Dermis microvascular lymphatic vessel endothelial cell (primary cell): ENCODE measurements at places on chromosomes 2 and 18. TPM values are rescaled to one million over a fixed set of nuclear protein-coding genes. Genes with fewer than 3 reads are reported as not detected.
A peak's percentile ranks its signal among the peaks of the same experiment; 100 is the strongest.

ANKRD62 gene
- total RNA-seq = not detected in 2 replicates

SAG gene
- under 0.01 TPM in 1 of 2 replicates, not detected in the other for total RNA-seq

OSGEPL1 gene
- 4.2 and 5.3 TPM in 2 replicates for total RNA-seq

AKAIN1 gene
- total RNA-seq = not detected in 2 replicates

LRRC30 gene
- not detected in 2 replicates for total RNA-seq

ANO7 gene
- total RNA-seq = 1.0 and 2.7 TPM in 2 replicates

ACAA2 gene
- total RNA-seq = 16.7 and 22.0 TPM in 2 replicates

CDH19 gene
- under 0.01 TPM in 2 replicates for total RNA-seq

HRH4 gene
- not detected in 2 replicates for total RNA-seq

DNA sequence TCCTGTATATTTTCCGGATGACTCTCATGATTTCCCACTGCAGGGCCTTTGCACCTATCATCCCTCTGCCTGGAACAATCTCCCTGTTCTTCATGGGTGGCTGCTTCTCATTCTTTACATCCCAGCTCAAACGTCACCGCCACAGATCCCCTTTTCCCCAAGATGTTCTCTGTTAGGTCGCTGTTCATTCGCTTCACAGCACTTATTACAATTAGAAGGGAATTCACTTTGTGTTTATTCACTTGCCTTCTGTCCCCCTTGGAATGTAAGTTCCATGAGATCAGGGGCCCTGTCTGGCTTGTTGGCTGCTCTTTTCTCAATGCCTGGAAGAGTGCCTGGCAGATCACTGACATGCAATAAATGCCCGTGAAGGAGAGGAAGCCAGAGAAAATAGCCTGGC, 106.7 kb downstream of the FOXI3 start:
- no peak for DNase-seq

DNA sequence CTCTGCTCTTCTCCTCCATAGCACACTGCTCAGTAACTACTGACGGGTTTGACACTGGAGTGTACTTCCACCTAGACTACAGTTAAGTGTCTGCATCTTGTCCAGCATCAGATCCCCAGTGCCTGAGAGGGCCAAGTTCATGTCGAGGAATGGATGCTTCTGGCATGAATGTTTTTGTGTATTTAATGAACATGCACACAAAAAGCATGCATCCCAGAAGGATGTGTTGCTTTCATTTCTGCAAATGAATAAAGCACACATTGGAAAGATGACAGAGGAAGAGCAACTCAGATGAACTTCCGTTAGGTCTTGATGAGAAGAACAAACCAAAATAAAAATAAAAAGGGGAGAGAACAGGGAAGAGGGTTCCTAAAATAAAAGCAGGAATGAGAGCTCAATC, 27.9 kb downstream of the C2orf49 start:
- DNase-seq = no peak

- DNase-seq = no peak
Measured at GRCh38 chr2:231469583-231469950, 5.3 kb upstream of the NCL start.

DNA sequence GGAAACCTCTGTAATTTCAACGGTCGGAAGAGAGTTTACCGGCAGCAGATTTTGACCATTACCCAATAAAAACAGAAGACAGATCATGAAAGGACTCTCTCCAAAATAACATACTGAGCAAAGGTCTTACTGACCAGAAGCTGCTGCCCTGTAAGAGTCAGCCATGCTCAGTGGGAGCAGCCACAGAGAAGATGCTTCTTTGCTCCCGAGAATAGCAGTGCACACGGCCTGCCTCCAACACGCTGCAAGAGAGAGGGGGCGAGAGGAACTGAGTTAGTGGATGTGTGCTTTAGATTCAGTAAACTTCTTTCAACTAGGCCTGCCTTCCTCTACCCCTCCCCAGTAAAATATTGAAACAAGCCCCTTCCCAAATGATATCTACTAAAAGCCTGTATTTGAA, 103.7 kb downstream of the NCK2 start:
- DNase-seq = no peak

DNA sequence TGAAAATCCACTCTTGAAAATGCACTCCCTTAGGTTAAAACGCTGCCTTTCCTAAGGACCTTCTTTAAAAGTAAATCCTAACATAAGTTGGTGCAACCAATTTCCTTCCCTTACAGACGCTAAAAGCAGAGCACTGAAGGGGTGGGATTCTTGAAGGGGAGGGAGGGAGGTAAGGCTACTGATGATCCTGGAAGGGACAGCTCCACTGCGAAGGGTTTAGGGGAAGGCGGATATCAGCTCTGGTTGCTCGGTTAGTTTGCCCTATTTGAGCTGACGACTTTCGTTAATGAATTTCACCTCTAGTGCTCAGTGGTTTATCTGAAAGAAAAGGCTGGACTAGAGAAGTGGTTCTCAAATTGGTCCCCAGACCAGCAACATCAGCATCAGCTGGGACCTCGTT, 49.7 kb upstream of the SIGLEC15 start:
- DNase-seq = no peak

GRCh38 chr2:189829102-189829833, 45.0 kb downstream of the PMS1 start:
- DNase-seq = no peak

DNA sequence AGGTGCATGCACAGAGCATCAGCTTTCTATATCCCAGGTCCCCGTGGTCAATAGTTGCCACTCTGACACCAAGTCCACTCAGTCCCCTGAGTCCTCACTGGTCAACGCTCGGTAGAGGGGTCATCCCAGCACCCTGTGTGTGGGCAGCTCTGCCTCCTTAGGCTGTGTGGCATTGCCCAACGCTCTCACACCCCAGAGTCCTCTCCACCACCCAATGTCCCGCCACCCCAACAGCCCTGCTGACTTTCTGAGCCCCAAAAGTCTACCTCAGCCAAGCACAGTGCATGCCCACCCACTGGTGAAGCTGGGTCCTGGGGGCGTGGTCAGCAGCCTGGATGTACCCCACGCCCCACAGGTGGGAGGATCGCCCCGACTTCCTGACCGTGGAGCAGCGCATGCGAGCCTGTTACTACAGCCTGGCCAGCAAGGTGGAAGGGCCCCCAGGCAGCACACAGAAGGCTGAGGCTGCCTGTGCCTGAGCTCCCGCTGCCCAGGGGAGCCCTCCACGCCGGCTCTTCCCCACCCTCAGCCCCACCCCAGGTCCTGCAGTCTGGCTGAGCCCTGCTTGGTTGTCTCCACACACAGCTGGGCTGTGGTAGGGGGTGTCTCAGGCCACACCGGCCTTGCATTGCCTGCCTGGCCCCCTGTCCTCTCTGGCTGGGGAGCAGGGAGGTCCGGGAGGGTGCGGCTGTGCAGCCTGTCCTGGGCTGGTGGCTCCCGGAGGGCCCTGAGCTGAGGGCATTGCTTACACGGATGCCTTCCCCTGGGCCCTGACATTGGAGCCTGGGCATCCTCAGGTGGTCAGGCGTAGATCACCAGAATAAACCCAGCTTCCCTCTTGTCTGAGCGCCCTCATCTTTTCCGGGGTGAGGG, 25.9 kb downstream of the ZAP70 start:
- no peak for DNase-seq

DNA sequence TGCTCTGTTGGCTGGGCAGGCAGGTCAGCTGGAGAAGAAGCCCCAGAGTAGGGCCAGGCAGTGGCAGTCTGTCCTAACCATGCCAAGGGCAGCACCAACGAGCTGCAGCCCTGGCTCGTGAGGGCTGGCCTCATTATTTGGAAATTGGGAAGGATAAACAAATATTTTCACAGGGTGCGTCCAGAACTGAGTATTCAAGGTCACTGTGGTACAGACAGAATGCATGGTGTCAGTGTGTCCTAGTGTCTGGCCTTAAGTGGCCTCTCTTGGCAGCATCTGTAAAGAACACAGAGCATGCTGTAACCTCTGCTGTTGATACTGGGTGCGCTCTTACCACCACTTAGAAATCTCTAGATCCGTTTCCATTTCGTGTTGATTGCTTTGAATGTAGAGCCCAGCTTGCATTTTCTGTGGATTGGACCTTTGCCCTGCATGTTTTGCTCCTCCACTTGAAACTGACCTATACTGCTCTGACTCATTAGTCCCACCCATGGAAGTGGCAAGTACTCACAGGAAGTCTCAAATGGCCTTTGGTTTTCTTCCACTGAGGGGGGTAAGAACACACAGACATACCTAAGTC, 88.2 kb downstream of the GREB1L start:
- DNase-seq = no peak

- no peak for DNase-seq
Measured at GRCh38 chr18:9531791-9532410, 56.6 kb downstream of the RALBP1 start.

DNA sequence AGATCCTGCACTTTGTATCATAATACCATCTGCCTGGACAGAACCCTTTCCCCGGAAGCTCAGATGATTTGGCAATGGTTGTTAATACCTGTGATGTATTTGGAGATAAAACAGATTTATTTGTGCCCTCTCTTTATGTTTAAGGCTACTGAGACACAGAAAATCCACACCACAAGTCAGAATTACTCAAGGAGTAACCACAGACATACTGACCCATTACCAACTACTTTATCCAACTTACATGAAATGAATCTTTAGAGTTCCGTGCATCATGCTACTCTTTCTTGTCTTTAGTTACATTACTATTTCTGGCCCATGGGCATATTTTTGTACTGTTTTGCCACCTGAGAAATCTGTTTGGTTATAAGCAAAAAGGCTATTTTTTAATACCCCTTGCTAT, 384.0 kb downstream of the STK39 start:
- no peak for DNase-seq

DNA sequence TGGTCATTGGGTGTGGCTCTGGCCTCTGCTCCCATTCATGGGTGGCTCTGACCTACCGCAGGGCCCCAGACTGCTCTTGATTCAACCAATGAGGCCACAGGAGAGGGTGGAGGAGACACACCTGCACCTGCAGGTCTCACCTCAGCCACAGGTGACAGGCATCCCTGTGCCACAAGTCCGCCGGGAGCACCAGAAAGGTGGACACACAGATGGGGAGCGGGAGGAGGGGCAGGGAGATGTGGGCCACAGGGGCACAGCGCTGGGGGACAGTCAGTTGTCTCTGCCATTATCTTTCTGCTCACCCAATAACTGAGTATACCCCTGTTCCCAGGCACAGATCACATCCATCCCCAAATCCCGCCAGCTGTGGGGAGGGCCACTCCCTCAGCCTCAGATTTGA, 189.1 kb upstream of the SALL3 start:
- no peak for DNase-seq

GRCh38 chr2:120898961-120899750, 163.5 kb downstream of the GLI2 start:
- no peak for DNase-seq

DNA sequence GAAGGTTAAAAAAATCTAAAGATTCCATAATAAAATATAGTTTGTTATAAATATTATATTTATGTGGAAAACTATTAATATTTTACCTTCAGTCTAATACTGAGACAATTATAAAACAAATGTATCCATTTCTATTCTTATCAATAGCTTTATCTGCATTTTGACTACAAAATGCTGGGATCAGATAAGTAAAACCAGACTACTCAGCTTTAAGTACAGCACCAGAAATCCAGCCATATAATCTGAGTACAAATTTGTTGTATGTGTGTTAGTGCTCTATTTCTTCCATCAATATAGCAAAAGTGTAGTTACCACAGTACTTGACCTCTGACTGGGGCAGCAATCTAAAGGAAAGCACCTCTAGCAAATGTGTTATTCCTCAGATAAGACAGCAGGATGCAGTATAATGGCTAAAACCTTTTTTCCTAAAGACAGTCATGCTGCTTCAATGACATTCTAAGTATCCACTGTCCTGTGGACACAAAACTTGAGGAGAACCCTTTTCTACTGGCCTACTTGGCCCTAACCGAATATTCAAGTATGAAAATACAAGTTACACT, 68.1 kb downstream of the OLA1 start:
- no peak for DNase-seq

DNA sequence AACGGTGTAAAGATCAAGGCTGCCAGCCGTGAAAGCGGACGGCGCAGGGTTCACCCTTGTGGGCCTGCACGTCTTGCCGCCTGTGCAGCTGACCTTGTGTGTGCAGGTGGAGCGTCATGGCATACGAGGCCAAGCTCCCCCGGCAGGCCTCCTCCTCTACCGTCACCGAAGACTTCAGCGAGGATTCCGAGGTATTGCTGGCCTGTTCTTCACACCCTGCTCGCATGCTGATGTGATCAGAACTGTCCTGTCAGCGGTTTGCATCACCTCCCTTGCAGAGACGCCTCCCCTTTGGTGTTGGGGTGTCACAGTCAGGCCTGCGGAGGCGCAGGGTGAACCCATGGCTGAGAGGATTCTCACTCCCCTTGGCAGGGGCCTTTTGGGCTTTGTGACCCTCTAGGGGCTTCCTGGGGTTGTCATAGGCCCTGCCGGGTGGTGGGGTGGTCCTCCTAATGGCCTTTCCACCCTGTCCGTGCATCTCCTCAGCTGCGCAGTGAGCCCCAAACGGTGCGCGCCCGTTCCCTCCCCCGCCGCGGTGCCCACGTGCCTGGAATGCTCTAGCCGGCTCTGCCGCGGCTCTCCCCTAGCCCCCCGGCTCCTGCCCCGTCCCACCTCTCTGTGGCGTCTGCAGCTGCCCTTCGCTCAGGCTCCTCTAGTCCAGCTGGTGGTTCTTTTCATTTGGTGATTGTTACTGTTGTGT, 92.5 kb downstream of the DGKD start:
- no peak for DNase-seq

DNA sequence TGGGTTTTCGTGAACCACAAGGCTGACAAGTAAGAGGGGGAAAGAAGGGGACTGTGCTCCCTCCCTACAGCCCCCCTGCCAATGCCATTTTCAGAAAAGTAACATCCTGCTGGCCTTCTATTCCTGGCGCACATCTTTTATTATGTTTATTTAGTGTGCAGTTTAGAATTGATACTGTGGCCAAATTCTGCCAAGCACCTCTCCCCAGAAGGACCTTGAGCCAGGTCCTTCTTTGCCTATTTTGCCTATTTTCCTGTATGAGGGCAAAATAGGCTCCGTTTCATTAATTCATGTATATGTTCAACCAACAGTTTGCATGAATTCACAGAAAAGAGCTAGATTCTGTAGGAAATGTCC, 136.0 kb downstream of the MYO3B start:
- DNase-seq = no peak

GRCh38 chr18:70219688-70220087, 14.2 kb upstream of the RTTN start:
- no peak for DNase-seq

- DNase-seq = peak; percentile 98
Measured at GRCh38 chr18:9575558-9575957, 38.8 kb downstream of the PPP4R1 start.

DNA sequence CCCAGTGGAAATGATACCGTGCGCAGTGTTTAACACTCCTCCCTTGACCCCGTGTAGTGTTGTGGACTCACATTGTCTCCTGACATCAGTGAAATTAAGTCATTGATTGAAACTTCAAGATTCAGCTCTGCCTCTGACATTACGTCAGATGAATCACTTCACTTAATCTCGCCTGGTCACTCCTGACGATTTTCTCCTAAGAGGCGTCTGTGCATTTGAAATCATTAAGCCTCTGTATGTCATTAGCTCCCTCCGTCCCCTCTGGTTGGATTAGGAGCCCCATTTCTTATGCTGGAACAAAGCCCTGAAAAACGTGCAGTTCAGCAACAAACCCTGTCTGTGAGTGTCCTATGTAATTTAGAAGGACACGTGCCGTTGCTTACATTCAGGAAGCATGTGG, 36.7 kb upstream of the CNGA3 start:
- no peak for DNase-seq
